ENCODE measurements at places on chromosomes 7 and 10.

DNA sequence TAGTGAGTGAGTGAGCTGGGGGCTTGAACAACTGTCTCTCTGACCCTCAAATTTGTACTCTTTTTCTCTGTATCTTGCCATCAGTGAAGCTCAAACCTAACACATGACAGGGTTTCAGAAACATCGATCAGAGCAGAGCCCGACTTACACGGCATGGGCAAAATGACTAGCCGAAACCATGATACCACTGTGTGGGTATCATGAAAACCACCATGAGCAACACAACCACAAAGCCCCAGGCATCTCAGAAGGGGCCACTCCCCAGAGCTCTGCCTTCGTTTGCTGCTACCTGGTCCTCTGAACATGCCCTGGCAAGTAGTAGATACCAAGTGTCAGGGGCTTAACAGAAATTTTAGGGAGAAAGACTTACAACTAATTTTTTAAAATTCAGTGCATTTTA lies 308.5 kb downstream of the WDR11 start:
- no peak for DNase-seq

DNA sequence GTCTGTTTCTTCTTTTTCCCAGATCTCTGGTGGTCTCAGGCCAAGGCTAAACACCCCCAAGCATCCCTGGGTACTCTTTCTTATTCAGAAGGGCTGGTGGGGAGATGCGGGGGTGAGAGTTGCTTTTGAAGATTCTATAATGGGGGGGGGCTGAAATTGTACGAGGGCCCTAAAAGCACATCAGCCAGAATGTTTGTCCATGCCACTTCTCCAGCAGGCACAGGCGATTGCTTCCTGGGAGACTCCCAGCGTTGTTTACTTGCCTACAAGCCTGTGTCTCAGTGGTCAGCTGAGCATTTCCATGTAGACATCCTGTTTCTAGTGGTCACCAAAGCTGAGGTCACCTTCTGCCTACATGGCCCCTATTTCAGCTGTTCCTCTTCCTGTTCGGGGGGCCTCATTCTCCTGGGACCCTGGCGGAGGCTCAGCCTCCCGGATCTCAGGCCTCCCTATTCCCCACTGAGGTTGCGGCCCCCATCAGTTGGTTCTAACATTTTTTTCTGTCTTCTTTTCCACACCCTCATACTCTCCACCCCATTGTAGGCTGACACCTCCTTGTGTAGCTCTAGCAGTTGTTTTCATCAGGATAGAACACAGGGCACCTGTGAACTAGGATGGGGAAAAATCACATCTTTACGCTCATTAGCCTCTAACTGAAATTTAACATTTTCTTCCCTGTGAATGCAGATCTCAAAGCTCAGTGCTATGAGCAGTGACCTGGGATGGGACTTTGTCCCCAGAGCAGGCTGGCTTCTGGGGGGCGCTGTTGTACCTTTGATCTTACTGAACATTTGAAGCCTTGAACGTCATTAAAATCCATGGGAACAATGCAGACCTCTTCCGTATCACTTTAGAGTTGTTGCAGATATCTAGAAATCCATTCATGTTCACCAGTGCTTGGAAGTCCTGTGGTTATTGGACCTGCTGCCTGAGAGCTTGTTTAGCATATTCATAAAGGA lies 286.5 kb downstream of the GLRX3 start:
- no peak for DNase-seq

GRCh38 chr7:7369134-7369533 lies 166.5 kb downstream of the COL28A1 start:
- no peak for DNase-seq

DNA sequence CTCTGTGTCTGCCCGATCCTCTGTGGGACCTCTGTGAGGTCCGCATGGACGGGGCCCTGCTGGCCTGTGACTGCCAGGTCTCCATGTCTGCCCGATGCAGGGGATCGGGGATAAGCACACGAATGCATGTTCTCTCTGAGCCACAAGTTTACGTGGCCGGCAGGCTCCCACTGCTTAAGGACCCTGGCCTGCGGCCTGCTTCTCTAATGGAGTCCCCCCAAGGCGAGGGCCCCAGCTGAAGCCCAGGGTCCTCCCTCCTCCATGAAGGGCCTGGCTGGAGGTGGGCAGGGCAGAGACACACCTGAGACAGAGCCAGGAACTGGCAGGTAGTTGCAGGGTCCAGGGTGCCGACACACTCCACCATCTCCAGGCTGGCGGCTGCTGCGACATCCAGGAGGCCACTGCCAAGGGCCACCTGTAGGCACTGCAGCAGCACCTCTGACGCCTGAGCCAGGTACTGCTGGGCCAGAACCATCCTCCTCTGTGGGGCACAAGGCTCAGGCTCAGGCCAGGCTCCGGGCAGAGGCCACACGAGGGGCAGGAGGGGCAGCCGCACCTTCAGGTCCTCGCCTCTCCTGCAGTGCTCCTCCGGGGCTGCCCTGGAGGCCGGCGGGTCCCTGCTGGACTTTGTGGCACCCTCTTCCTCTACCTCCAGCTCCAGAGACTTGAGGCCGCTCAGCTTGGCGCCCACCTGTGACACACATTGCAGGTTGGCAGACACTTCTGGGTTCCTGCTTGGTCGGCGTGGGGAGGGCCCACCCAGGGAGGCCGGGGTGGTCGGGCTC lies 60.9 kb upstream of the NKX6-2 start:
- DNase-seq = no peak

DNA sequence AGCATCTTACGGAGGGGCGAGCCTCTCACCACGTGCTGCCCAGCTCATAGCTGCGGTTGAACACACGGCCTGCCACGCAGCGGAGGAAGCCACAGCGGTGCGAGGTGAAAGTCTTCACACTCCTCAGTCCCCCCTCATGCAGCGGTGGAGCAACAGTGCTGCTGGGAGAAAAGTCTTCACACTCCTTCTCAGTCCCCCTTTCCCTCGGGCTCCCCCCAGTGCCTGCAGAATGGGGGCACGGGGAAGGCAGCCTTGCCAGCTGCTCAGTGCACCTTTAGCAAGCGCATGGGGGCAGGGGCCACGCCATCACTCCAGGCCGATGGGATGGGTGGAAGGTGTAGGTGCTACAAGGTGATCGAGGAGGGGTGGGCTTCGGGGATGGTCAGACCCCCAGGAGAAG lies 206.3 kb upstream of the TCERG1L start:
- DNase-seq = no peak

GRCh38 chr10:103545771-103546281 lies 52.3 kb downstream of the NEURL1 start:
- no peak for DNase-seq

DNA sequence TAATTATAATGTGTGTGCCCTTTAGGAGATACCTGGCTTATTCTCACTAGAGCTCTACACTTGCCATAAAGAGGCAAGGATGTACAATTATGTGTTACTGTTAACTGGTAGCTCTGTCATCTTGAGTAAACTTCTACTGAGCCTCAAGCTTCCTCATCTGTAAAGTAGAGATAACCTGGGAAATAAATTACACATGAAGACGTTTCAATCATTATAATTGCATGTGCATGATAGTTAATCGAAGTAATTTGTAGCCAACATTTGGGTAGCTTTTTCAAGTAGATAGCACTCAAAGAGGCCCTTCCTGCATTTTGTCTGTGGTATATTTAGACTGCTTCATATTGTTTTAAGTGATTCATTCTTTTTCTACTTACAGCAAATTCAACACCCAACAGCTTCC lies 2.4 kb downstream of the CCT6A start:
- DNase-seq = no peak

DNA sequence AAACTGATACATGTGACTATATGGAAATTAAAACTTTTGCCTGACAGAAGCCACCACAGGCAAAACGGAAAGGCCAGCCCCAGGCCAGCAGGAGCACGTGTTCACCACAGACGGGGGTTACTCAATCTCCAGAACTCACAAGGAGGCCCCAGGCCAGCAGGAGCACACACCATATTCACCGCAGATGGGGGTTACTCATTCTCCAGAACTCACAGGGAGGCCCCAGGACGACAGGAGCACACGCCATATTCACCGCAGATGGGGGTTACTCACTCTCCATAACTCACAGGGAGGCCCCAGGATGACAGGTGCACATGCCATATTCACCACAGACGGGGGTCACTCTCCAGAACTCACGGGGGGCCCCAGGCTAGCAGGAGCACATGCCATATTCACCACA lies 61.5 kb downstream of the NKX6-2 start:
- DNase-seq = peak; percentile 87

DNA sequence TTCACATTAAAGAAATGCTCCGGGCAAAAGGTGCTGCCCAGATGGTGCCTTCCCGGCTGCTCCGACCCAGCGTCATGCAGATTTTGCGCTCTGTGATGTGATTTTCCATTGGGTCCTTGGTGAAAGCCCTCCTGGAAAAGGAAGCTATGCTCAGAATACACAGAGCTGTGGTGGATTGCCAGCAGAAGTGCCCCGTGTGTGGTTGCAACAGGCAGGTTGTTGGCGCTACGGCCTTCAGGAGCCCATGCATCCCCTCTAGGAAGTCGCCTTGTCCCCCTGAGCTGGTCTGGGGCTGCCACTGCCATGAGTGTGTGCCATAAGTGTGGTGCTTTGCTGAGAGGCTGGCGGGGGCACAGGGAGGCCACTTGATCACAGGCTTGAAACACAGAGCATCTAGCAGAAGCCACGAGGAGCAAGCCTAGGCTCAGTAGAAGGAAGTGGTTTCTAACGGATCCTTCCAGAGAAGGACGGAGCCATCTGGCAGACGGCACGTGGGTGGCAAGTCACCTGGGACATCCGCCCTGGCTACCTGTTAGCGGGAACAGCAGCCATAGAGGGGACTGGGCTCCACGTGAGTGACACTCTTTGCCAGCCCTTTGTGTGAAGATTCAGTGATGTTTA lies 210.9 kb downstream of the CUX1 start:
- DNase-seq = no peak

DNA sequence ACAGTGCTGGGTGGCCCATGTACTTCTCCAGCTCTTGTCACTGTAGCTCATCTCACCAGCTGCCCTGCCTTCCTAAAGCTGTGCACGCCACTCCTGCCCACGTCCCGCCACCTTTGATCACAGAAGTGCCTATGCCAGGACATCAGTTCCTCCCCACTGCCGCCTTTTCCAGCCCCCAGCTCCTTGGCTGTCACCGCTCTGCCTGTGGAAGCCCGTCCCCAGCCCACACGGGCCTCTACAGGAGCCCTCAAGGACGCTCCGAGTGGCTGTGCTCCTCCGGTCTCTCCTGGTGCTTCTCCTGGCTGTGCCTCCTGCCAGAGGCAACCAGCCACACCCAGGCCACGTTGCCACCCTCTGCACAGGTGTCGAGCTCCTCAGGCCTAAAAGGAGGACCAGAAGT lies 19.3 kb upstream of the INMT start:
- DNase-seq = no peak

DNA sequence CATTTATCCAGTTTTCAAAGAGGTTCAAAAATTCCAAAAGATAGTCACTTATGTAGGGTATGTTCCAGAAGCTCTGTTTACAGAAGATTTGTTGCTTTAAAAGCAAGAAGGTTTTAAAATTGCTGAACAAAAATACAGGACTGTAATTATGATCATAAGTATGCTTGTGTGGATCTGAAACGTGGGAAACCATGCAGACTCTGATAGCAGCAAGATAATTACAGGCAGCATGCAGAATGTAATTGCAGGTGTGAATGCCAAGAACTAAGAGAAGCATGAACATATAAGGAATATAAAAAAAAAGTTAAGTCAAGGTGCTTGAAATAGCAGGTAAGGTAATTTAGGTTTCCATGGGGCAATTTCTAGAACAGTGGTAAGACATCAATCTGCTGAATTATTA lies 405.7 kb downstream of the ARL4A start:
- no peak for DNase-seq

DNA sequence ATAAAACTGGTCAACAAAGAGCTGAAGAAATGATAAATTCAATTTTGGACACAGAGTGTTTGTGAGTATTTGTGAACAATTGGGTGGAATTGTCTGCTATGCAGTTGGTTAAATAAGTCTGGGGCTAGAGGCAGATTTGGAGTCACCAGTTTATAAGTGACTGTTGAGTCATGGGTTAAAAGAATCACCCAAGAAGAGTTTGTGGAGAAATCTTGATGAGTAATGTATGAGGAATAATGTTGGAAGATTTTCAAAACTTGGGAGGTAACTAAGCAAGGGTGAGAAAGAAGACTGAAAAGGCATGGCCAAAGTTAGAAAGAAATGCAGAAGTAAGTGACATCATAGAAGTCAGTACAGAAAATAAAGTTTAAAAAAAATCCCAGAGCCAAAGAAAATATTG lies 750.7 kb downstream of the MAGI2 start:
- DNase-seq = peak; percentile 95

GRCh38 chr7:57399251-57399940 lies 50.6 kb upstream of the ZNF716 start:
- DNase-seq = no peak
